ENCODE measurements at places on chromosomes 16 and 17.

GRCh38 chr16:77183137-77183536 is 7.9 kb upstream of the MON1B start:
- DNase-seq, result no peak

DNA sequence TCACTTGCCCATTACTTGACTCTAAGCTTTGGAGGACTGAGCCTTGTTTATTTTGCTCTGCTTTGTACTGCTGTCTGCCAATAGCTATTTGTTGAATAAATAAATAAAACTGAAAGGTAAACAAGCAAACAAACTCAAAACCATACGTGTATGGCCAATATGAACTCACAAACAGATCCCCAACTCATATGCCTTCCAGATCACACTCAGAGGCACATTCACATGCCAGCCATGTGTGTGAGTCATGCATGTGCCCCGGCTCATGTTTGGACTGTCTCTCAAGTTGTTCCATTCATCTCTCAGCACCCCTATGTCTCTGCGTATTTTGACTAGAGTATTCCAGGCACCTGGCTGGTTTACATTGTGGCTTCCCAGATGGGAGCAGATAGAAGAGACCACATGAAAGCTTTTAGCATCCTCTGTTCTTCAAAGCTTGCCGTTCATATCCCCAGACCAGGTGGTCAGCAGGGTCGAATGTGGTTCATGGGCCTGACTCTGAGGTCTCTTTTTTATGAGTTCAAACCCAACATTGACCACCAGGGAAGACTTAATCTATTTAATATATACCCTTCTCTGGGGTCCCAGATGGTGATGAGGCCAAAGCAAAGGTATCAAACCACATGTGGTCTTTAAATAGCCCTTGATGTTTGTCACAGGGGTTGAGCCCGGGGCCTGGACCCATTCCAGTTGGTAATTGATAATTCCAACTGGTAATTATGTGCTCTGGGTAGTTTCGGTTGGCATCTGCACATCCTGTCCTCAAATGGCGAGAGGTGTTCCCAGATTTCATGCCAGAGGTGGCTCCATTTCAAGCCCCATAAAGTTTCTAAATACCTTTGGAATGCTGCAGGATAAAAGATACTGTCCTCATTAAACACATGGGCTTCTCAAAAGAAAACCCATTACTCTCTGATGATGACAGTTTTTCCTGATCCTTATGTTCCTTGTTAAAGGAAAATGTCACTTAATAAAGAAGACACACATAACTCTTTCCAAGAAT is 287.3 kb upstream of the MAF start:
- no peak for DNase-seq

DNA sequence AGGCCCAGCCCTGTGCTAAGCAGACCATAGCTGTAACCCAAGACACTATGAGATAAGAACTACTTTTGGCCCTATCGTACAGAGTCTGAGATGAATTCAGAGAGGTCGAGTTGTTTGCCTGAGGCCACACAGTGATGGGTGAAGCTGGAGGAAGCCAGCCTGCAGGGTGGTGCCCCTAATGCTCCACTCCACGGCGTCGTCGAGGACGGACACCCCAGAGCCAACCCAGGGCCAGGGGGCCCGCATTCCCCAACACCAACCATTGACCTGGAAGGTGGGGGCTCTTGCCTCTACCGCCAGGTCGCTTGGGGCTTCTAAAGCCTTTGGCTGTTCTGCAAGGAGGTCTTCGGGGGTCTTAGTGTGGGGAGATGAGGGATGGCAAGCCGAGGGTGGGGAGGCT is 84.1 kb downstream of the IRF8 start:
- DNase-seq, result no peak

GRCh38 chr16:4057439-4057877 is 58.8 kb downstream of the ADCY9 start:
- no peak for DNase-seq

- DNase-seq, result peak; percentile 63
Observed at GRCh38 chr16:56643080-56643778, 4.8 kb downstream of the MT1A start.

GRCh38 chr16:85550953-85551924 is 61.9 kb upstream of the GSE1 start:
- no peak for DNase-seq

GRCh38 chr16:19417640-19418039 is at the start of gene TMC5:
Gene TMC5 (plus strand): TSS chr16:19417883. CDS start chr16:19440039, 22,156 bp downstream.
- DNase-seq, result no peak

DNA sequence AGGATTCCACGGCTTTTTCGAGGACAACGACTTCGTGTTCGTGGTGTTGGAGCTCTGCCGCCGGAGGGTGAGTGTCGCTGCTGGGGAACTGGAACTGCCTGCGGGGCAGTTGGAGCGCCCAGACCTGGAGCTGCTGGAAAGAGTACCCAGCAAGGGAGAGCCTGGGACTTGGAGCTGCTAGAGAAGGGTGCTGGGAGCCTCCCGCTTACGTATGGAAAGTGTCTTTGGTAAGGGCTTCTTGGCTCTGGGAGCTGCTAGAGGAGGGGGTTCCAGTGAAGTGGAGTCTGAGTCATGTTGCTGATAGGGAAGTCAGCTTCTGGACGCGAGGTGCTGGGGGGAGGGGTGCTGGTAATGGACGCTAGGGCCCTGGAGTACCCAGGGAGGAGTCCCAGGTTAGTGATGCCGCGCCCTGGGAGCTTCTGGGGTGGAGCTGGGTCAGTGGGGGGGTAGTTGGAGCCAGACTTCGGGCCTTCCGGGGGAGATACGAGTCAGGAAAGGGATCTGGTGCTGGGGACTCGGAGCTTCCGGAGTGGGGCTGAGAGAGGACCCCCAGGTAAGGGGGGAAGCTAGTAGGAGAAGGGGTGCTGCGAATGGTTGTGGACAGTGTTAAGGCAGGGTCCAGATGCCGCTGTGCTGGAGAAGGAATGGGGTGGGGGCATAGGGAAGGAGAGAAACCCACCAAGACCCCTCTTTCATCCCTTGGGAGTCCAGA is 741 bp downstream of the PLK1 start:
- no peak for DNase-seq

- DNase-seq, result peak; percentile 20
Observed at GRCh38 chr17:40309949-40310510, 1.1 kb downstream of the RARA start.

DNA sequence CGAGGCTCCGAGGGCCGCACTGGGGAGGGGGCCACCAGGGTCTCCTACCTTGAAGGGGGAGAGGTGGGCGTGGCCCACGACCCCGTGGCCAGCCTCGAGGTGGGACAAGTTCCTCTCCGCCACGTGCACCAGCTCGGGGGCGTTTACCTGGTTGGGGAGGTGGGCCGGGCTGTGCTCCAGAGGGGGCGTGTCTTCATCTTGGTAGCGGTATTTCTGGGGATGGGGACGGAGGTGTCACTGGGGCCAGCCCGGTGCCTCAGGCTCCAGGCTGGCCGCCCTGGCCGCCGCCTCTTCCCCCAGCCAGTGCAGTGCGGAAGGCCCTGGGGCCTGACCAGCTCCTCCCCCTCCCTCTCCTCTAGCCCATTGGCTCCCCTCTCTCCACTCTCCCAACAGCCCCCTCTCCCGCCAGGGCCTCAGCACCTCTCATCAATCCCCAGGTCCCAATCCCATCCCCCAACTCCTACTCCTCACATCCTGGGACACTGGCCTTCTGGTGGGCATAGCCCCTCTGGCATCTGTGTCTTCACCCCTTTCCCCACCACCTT is 11.5 kb downstream of the DLG4 start:
- no peak for DNase-seq

- peak; percentile 88 for DNase-seq
Observed at GRCh38 chr17:80263253-80264204, 2.9 kb downstream of the RNF213 start.
